ENCODE measurements at places on chromosomes 7 and 10.

DNA sequence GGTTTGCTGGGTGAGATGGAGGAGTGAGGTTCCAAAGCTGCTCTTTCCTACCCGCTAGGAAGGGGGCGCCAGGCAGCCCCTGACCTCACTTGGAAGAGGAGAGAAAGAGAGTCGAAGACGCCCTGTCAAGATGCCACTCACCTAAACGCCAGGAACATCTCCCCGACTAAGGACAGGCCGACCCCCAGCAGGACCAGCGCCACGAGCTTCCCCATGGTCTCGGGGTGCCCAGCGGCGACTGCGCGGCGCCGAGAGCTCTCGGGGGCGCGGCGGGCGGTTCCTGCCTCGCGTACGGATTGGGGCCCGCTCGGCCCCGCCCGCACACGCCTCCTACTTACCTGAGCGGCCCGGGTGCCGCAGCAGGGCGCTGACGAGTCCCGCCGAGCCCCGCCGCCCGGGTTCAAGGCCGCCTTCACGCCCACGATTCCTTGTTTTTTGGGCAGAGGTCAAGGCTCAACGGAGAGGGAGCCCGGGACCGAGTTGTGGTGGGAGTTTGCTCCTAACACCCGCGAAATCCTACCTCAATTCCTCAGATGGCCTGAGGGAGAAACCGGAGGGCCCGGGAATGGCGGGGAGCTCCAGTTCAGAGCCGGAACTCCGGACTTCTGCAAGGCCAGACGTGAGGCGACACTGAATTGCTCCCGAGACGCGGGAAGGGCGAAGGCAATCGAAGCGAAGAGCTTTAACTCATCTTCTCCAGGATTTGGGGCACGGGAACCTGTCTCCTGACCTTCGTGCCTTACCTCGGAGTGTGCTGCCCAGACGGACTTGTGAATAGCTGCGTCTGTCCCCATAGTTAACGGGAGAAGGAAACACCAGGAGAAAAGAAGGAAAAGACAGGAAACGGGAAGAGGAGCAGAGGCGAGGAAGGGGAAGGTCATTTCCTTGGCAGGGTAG, at the start of gene PON3:
PON3 (minus strand) TSS at position 240 of the 897 bp plus-strand sequence; CDS start at position 215, 25 bp downstream.
- peak; percentile 47 for DNase-seq

DNA sequence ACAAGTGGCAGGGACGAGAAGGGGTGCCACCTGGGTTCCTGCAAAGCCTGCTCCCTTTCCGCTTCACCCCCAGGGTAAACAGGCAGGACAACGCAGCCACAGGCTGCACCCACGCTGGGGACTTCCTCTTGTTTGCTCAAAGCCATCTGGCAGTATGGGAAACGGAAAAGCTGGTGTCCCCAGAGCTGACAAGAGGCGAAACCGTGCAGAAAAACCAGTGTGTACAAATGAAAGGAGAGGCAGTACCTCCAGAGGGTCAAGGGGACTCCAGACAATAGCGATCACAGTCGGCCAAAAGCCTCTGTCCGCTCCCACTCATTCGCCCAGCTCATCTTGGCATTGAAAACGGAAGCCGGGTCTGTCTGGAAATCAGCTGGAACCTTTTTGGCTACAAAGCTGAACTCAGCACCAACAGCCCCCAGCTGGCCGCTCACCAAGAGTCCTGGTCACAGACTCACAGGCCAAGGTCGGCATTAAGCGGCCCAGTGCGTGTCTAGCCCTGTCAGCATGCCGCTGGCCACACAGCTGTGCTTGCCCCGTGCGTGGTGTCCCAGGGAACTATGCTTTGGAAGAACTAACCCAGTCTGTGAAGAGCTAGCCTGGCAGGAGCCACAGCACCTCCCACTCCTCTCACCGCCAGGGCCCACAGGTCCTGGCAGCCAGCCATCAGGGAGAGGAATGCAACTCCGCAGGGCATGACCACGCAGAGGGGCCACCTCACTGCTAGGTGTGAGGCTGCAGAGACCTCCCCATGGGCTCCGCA, 10.4 kb downstream of the TNS3 start:
- DNase-seq: peak; percentile 90

DNA sequence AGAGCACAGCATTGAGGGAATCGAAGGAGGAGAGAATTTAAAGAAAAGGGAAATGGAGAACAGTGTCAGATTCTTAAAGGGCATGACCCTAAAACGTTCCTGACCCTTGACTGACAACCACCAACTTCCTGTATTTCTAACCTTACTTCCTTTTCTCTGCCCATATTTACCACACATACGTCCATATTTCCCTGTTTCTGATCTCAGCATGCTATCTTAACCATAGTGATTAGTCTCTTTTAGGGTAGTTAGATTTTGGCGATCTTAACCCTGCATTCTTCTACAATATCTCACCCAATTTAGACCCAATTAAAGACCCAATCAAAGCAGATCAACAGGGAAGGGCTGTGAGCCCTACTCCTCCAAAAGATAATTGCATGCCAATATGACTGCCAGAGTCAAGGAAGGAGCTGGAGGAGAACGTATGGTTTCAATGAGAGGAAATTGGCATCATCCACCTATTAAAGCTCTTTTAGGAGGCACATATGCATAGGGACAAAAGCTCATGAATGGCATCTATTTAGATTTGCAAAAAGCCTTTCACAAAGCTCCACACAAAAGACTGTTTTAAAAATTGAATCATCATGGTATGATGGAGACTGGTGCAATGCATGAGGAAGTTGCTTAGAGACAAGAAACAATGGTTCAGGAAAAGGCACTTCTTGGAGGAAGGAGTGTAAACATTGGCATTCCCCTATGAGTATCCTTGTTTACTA, 49.0 kb upstream of the ARHGAP12 start:
- no peak for DNase-seq

GRCh38 chr7:15280078-15280733, 281.6 kb downstream of the AGMO start:
- DNase-seq: no peak
